Cardiac septum (tissue), 1 donor: ENCODE measurements at places on chromosomes 1 and 21.

GRCh38 chr1:202959276-202959620 lies 1.1 kb upstream of the ADIPOR1 start:
- DNase-seq, result no peak

GRCh38 chr1:91725618-91725988 lies 160.3 kb downstream of the TGFBR3 start:
- DNase-seq, result no peak

DNA sequence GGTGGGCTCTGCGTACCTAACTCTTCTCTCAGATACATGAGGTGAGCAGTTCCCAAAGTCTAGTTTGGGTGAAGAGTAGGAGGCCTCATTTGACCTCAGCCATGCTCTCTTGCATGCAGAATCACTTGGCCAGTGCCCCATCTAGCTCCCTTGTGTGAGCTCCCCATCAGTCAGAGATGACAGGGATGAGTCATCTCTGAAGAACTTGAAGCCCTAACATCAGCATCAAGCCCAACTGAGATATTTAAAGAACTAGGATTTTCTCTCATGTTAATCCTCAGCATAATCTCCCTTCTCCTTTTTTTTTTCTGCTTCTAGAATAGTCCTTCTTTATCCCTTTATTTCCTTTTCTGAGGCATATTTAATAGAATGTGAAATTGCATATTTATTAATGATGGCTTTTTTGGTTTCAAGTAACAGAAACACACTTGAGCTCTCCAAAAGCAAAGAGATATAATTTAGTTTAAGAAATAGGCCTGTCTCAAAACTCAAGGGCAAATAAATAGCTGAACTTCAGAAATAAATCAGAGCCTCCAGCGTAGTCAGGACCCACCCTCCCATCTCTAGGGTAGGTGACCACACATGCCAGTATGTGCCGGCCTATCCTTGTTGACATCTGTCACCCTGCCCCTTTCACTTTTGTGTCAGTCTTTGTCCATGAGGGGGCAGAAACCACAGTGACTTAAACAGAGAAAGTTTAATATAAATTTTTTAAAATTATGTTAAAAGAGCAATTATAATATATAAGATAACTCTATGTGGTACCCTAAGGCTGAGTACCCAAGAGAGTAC lies 112.3 kb downstream of the TSEN15 start:
- no peak for DNase-seq

DNA sequence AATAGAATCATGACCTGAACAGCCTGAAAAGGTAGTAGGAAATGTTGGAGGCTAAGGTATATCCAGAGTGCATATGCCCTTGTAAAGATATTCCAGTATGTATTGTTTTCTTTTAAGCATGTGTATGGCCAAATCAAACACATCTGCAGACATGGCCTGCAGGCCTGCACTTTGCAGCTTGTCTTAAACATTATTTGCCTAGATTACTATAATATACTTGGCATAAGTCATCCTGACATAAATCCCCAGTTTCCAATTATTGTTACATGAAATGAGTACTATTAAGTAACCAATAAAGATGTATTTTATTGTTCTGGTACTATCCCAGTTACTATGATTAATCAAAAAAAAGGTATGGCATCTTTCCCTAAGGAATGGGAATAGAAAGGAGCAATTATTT lies 169.1 kb upstream of the PTBP2 start:
- no peak for DNase-seq

DNA sequence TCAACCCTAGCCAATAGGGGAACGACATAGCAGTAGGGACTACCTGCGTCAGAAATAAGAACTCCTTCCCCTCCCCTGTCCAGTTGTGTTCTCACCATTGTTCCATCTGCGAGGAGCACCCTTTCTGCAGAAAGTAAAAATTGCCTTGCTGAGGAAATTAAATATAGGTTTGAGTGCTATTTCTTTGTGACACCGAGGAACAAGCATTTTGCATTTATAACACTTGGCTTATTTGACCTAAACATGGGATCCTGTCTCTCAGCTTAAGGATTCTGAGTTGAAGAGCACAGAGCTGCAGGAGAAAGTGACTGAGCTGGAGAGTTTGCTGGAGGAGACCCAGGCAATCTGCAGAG lies 10.7 kb upstream of the SH3BGRL3 start:
- DNase-seq, result no peak

- DNase-seq, result no peak
Observed at GRCh38 chr1:231208980-231209379, 32.0 kb upstream of the GNPAT start.

DNA sequence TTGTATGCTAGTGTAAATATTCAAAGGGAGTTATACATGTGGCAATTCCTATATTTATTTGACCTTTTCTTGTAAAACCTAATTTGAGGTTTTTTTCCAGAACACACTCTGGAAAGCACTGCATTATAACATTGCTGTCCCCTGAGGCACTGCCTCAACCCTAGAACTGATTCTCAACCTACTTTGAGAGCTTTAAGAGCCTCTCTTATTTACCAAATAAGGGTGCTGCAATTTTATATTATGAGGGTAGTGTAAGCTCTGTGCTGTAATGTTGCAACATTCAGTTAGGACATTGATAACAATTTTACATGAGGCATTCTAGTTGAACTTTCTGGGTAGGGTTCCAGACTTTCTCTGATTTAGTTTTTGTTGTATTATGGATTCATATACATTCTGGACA lies 302.2 kb upstream of the DEPDC1 start:
- no peak for DNase-seq
